B cell (primary cell): ENCODE measurements at places on chromosomes 7 and 10. TPM values are rescaled to one million over a fixed set of nuclear protein-coding genes. Genes with fewer than 3 reads are reported as not detected.

DNTT gene
- not detected in 2 replicates for total RNA-seq

SEMA4G gene
- total RNA-seq: 0.96 and 2.2 TPM in 2 replicates

PDE6C gene
- total RNA-seq: not detected in 2 replicates

SORBS1 gene
- total RNA-seq: 0.44 and 1.5 TPM in 2 replicates

PUS7 gene
- total RNA-seq: 7.1 and 7.7 TPM in 2 replicates

AQP1 gene
- 0.10 TPM in 1 of 2 replicates, not detected in the other for total RNA-seq

NAMPT gene
- 48.8 and 54.9 TPM in 2 replicates for total RNA-seq

ANKRD61 gene
- total RNA-seq: not detected in 2 replicates

CDC14C gene
- not detected in 2 replicates for total RNA-seq

SKIDA1 gene
- 0.10 TPM in 1 of 2 replicates, not detected in the other for total RNA-seq

PPRC1 gene
- total RNA-seq: 35.3 and 36.3 TPM in 2 replicates

MCM7 gene
- total RNA-seq: 147 and 154 TPM in 2 replicates

DYDC1 gene
- total RNA-seq: not detected in 2 replicates

CYP2C19 gene
- total RNA-seq: not detected in 2 replicates

NEUROD6 gene
- total RNA-seq: not detected in 2 replicates
